ENCODE measurements at places on chromosomes 7 and 10. TPM values are rescaled to one million over a fixed set of nuclear protein-coding genes. Genes with fewer than 3 reads are reported as not detected.

Gene IFT22
- total RNA-seq, result 7.1 TPM

Gene CYP3A5
- total RNA-seq, result 17.3 TPM

Gene PPP1R3A
- total RNA-seq, result not detected

Gene FGFBP3
- not detected for total RNA-seq

Gene GIMAP7
- 70.8 TPM for total RNA-seq

Gene ANXA7
- total RNA-seq, result 77.4 TPM

Gene TUBAL3
- not detected for total RNA-seq

Gene PAPOLB
- 1.6 TPM for total RNA-seq

Gene PNLIPRP1
- not detected for total RNA-seq

Measured in uterus (tissue), 4 donors.